ENCODE measurements at places on chromosomes 5 and 9.

DNA sequence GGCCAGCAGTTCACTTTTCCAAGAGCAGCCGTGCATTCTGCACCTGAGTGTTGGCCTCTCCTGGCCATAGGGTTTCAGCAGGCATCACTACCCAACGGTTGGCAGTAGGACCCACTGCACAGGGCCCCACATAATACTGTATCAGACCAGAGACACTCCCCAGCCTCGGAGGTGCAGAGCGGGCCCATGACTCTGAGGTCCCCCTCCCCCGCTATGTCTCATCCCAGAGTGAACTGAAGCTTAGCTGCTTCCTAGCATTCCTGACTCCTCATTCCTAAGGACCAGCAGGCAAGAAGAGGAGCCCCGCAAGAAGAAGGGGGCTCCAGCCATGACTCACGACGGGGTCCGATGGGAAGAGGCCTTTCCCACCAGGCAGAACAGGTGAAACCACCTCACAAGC is 67.2 kb downstream of the CAMSAP1 start:
- DNase-seq: no peak

GRCh38 chr9:121169094-121169601 is 32.5 kb downstream of the RAB14 start:
- DNase-seq: no peak

DNA sequence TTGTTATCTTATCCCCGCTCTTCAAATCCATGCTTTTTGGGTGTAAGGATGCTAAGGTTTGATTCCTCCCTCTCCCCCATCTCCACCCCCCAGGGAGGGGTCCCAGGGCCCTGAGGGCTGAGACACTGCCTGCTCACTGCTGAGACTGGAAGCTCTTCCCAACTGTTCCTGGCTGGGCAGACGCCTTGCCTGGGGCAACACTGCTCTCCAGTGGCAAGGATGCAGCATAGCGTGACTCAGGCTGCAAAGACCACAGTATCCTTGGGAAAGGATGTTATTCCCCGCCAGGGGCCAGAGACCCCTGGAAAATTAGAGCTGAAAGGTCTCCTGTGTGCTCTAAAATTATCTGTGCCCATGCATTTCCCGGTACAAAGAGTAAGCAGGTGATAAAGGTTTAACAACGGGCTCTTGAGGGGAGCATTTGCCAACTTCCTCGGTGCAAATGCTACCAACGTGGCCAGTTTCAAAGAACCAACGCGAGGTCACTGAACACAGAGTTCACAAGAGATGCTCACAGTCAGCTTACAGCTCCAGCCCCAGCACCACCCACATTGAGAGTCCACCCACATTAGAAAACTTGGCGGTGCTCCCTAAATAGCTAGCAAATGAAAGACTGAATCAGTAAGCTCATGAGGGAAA is 271.9 kb downstream of the NSG2 start:
- DNase-seq: peak; percentile 61

- no peak for DNase-seq
Observed at GRCh38 chr5:119470851-119471451, 18.7 kb downstream of the HSD17B4 start.

DNA sequence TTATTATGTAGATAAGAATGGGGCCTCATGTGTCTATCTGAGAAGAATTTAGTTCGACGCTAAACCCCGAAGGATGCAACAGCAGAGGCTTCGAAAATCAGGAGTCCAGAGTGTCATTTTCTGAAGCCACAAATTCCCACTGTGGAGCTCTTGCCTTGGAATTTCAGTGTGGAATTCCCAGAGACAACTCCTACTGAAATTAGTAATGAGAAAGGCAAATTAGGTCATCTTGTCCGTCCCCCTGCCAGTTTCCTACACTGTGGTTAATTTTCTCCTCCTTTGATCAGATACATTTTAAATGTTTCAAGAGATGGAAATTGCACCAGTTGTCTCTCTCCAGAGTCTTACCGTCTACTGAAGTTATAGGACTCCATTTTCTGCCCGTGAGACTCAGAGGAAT is 633.6 kb downstream of the BNC2 start:
- DNase-seq: no peak

GRCh38 chr5:85967681-85968080 is 650.1 kb upstream of the COX7C start:
- DNase-seq: no peak

DNA sequence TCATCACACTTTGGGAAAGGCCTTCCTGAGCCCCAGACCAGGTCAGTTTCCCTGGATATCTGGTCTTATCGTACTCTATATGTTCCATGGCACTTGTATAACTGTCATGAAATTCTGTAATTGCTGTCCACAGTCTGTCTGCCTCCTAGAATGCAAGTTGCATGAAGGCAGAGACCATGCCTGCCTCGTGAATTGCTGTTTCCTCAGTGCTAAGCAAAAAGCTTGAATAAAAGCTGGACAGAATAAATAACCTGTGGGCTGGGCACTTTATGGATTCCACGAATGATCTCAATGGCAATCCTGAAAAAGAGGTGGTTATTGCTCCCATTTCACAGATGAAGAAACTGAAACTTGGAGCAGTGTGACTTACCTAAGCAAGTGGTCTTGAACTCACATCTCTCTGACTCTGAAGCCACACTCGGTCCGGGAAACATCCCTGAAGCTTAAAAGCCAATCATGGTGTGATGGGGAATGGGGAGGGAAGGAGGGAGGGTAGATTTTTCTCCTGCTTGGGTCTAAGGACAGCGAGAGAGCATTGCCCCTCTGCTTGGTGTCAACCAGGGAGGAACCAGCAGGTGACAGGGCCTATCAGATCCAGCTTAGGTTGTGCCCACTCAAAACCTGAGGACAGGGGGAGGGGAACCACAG is 13.2 kb upstream of the LHX2 start:
- no peak for DNase-seq

- no peak for DNase-seq
Observed at GRCh38 chr5:134837530-134838181, 8.1 kb upstream of the C5orf24 start.

DNA sequence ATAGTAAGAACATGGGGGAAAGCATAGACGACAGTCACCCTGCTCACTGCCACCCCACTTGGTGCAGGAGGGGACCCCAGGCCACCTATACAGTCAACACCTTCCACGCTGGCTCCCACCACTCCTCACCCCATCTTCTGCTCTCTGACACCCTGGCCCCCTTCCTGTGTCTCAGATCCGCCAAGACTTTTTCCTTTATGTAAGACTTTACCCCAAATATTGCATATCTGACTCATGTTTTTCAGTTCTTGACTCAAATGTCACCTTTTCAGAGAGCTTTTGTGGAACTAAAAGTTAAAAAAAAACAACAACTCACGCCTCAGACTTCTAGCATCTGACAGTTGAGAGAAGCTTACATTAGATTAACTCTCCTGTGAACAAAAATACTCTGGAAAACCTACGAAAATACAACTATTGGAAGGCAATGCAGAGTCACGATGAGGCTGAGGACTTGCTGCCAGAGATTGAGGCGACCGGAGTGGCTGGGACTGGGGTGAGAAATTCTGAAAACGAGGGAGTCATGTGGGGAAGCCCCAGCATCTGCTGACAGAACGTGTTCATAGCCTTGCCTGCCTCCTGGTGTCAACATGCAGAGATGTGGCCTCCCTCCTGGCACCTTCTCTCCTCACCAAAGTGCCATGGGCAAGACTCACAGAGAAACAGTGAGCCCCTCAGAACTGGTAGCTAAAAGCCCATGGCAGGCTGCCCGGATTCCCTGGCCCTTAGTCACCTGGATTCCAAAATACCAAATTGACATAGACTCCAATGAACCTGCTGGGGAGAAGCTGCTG is 22.4 kb upstream of the FCN2 start:
- no peak for DNase-seq

DNA sequence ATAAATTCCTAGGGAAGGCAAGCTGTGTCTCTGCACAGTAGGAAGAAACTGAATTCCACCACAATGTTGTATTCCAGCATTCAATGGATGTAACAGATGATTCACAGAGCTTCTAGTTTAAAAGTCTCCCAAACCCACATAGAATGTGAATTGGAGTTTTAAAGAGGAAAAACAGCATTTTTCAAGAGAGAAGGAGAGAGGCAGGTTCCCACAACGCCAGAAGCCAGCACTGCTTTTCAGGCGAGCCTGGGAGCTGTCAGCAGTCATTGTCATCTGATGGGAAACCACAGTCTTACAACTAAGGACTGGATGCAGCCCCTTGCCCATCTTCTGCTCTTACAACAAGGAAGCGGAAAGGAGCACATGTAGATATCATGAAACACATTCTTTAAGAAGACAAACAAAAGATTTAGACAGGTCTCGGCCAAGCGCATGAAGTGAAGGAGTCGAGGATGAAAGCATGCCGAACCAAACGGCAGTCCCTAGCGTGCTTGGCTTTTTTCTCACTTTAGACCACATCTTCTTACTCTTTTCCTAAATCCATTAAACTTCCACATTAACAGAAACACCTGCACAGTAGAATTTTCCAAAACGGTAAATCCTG is 638 bp downstream of the DIRAS2 start:
- DNase-seq: no peak

- DNase-seq: no peak
Observed at GRCh38 chr9:96167011-96167410, 135.0 kb downstream of the HSD17B3 start.

DNA sequence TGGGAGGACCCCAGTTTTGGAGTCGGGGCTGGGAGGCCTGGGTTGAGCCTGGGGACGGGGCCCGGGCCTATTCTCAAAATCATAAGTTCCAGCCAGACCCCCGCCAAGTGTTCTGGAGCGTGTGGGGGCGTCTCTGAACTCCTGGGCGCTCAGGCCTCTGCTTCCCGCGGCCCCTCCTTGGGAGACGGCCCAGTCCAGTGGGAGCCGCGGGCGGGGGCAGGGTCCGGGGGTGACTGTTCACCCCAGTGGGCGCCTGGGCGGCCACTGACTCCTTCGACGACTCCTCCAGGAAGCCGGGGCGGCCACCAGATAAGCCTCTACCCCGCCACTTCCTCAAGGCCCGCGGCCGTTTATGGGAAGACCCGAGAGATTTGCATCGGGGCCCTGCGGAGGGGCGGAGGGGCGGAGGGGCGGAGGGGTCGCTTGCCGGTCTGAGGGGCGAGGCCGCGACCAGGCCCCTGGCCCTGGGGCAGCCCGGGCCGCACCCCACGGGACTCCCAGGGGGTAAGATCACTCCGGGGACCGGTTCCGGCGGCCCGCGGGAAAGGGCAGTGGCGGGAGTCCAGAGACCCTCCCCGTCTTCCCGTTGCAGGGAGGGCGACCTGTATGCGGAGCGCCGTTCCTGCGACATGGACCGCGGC is 655 bp downstream of the TOR4A start:
- DNase-seq: no peak

- DNase-seq: no peak
Observed at GRCh38 chr9:126927419-126927818, 12.8 kb downstream of the RALGPS1 start.

DNA sequence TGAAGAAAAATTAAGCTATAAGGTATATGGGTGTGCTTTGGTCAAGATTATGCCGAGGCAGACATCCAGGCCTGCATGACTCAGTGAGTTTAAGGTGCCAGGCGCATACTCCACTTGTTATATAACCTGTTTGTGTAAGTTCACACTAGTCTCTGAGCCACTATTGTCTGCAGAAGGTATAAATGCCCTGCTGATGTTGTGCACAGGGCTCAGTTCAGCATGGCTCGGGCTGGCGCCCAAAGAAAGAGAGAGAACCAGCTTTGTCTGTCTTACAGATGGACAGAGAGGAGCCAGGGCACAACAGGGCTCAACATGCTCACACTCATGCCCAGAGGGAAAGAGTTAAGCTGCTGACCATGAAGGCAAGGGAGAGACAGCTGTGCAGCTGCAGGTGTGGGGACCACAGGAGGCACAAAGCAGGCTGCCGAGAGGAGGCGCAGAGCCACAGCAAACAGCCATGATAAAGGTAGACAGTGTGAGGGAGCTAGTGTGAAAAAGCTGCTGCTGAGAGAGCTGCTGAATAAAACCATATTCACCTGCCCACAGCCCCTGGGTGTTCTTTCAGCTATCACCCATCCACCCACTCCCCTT is 1587.6 kb upstream of the C9orf72 start:
- DNase-seq: no peak

DNA sequence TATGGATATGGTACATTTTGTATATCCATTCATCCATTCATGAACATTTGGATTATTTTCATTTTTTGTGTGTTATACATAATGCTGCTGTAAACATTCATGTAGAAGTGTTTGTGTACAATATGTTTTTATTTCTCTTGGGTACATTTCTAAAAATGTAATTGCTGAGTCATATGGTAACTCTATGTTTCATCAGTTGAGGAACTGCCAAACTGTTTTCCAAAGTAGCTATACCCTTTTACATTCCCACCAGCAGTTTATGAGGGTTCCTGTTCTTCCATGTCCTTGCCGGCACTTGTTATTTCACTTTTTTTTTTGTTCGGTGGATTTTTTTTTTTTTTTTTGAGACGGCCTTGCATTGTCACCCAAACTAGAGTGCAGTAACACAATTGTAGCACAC is 54.0 kb upstream of the MCCC2 start:
- DNase-seq: no peak

- no peak for DNase-seq
Observed at GRCh38 chr5:168826246-168826725, 247.1 kb upstream of the PANK3 start.

- DNase-seq: no peak
Observed at GRCh38 chr5:92704590-92704989, 876.4 kb downstream of the NR2F1-AS1 start.

GRCh38 chr5:10031817-10032216 is 217.9 kb downstream of the ATPSCKMT start:
- no peak for DNase-seq

DNA sequence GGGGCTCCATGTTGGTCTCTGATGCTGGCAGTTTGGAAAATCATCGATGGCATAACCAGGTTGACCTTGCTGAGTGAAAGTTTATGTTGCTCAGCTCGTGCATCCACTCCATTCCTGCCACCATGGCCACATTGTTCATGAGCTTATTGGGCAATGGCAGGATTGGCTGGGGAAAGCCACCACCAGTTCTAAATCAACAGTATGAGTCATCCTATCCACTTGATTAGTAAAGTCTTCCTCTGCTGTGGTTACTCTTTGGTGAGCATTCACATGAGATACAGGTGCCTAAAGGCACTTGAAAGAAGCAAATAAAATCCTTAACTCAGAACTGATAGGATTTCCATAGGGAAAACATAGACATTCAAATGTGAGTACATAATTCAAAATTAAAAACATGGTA is 131.8 kb upstream of the FBN2 start:
- DNase-seq: no peak

- DNase-seq: no peak
Observed at GRCh38 chr9:124216474-124217176, 41.1 kb upstream of the NEK6 start.

- peak; percentile 24 for DNase-seq
Observed at GRCh38 chr9:93668261-93668871, 92.0 kb downstream of the PHF2 start.

GRCh38 chr5:131947445-131947844 is 2.0 kb upstream of the MEIKIN start:
- no peak for DNase-seq

DNA sequence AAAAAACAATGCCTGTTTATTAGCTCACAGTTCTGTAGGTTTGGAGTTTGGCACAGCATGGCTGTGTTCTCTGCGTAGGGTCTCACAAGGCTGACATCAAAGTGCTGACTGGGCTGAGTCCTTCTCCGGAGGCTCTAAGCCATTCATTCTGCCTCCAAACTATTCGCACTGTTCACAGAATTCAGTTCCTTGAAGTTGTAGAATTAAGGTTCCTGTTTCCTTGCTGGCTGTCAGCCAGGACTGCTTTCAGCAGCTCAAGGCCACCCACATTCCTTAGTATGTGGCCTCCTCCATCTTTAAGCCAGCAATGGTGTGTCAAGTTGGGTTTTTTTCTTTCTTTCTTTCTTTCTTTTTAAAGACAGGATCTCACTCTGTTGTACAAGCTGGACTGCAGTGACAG is 161.9 kb downstream of the CDH6 start:
- no peak for DNase-seq
